Stimulated activated CD4-positive, alpha-beta T cell treated with anti-CD3 and anti-CD28 coated beads, TNF-alpha, amount 100 ng/mL, for 24 hours (primary cell): ENCODE measurements at places on chromosomes 16 and 17.

- DNase-seq, result no peak
Measured at GRCh38 chr17:35875072-35875799, 4.9 kb downstream of the CCL5 start.

- no peak for DNase-seq
Measured at GRCh38 chr16:50861451-50861850, 119.6 kb downstream of the CYLD start.

DNA sequence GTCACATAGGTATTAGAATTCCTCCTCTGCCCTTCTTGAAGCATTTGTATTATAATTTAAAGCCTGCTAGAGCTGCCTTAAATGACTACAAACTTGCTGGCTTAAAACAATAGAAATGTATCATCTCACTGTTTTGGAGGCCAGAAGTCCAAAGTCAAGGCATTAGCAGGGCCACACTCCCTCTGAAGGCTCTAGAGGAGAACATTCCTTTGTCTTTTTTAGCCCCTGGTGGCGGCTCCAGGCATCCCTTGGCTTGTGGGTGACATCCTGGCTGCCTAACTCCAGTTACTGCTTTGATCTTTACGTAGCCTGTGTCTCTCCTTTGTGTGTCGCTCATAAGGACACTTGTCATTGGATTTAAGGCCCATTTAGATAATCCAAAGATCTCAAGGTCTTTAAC lies 186.6 kb upstream of the SALL1 start:
- DNase-seq, result no peak

DNA sequence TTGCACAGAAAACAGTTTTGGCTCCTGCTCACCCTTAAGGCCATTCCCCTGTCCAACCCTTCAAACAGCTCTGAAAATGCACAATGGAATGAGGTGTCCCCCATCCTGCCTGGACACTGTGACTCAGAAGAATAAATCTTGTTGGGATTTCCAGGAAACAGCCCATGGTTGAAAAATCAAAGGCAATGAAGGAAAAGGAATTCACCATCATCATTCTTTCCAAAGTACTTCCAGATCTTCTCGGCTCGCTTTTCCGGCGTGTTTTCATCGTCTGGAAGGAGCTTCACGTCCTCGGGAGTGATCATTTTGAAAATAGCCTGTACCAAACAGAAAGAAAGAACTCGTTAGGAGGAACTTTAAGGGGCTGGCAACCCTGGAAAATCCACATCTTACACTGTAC lies 4.3 kb downstream of the RCVRN start:
- DNase-seq, result no peak

DNA sequence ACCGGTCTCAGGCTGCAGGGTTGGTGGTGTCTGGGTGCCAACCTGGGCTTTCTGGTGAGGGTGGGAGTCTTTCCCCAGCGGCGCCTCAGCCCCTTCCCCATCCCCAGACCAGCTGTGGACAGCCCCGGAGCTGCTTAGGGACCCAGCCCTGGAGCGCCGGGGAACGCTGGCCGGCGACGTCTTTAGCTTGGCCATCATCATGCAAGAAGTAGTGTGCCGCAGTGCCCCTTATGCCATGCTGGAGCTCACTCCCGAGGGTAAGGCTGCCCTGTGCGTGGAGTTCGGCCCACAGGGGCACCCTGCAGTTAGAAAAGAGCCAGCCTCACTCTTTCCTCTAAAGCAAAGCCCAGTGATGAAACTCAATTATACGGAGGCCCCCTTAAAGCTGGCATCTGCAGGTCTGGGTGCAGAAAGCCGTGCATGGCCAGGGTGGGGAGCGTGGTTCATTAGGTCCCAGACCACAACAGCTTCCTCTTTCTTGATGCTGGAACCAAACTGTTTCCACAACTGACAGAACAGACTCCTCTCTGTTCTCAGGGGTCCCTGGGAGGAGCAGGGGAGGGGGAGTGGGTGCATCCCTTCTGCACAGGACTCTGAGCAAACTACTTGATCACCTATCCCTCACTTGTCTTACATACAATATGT lies 10.7 kb downstream of the GUCY2D start:
- no peak for DNase-seq

GRCh38 chr16:89890886-89891657 lies 17.7 kb downstream of the TCF25 start:
- DNase-seq, result no peak

DNA sequence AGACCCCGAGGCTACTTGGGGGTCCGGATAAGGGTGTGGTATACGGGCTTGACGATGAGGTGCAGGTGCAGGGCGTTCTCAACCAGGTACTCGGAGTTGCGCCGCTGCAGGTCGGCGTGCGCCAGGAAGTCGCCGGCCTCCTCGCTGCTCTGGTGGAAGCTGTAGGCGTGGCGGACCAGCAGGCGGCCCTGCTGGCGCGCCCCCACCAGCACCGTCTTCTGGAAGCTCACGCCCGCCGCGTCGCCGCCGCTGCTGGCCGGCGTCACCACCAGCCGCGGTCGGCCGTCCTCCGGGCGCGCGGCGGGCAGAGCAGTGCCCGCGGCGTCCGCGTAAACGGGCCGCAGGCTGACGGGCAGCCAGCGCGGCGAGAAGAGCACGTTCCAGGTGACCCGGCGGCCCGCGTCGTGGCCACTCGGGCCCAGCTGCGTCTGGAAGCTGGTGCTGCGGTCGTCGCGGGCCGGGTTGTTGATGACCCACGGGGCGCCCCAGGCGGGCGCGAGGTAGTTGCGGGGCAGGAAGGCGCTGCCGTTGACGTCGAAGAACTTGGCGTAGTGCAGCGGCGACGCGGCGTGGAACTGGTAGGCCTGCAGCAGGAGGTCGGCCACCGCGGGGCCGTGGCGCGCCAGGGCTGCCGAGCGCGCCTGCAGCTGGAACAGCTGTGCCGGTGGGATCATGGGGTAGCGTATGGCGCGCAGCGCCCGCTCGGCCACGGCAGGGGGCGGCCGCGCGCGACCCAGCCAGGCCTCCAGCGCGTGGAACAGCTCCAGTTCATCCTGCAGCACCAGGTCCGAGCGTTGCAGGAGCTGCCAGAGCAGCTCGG lies 4.8 kb downstream of the BTBD17 start:
- no peak for DNase-seq

DNA sequence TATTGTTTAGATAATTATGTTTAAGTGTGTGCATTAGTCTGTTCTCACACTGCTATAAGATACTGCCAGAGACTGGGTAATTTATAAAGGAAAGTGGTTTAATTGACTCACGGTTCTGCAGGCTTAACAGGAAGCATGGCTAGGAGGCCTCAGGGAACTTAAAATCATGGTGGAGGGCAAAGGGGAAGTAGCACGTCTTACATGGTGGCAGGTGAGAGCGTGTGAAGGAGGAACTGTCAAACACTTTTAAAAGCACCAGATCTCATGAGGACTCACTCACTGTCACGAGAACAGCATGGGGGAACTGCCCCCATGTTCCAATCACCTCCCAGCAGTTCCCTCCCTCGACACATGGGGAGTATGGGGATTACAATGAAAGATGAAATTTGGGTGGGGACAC lies 203.5 kb upstream of the GOT2 start:
- DNase-seq, result no peak

- DNase-seq, result no peak
Measured at GRCh38 chr16:46920402-46921068, 36.4 kb downstream of the GPT2 start.

GRCh38 chr17:40966848-40967247 lies at the start of gene KRT39:
KRT39 (minus strand) TSS chr17:40966948; CDS start chr17:40966856, 92 bp downstream.
- DNase-seq, result no peak

GRCh38 chr17:17728550-17729251 lies 47.4 kb downstream of the RAI1 start:
- DNase-seq, result no peak

- DNase-seq, result no peak
Measured at GRCh38 chr17:19494961-19495806, 38.5 kb upstream of the SLC47A1 start.

- peak; percentile 67 for DNase-seq
Measured at GRCh38 chr16:66751303-66751991, at the start of gene DYNC1LI2. DYNC1LI2 (minus strand) TSS chr16:66751609; CDS start chr16:66751591, 18 bp downstream.

DNA sequence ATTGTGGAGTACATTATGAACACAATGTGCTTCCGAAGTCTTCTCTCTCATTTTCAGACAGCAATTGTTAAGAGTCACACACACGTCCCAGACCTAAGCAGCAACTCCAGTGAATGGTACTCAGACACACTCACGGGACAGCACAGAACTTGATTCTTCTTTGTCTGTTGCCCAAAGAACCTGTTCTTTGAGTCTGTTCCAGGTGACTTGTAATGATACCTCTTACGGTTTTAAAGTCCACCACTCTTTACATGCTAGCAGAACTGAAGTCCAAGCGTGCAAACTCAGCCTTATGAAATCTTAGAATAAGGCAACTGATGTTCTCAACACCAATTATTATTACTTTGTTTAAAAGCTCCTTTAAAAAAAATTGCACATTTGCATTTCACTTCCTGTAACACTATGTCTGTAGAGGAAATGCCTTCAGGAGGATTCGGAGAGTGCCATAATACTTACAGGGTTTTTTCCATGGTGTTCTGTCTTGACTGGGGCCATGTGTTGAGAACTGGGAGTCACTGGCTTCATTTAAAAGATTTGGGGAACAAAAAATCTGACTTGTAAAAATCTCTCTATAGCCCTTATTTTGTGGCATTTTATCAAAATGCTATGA lies 48.1 kb downstream of the MARF1 start:
- DNase-seq, result no peak

GRCh38 chr16:19235886-19236285 lies 49.6 kb upstream of the CLEC19A start:
- DNase-seq, result no peak

- DNase-seq, result peak; percentile 27
Measured at GRCh38 chr16:82653550-82654511, 27.1 kb downstream of the CDH13 start.

DNA sequence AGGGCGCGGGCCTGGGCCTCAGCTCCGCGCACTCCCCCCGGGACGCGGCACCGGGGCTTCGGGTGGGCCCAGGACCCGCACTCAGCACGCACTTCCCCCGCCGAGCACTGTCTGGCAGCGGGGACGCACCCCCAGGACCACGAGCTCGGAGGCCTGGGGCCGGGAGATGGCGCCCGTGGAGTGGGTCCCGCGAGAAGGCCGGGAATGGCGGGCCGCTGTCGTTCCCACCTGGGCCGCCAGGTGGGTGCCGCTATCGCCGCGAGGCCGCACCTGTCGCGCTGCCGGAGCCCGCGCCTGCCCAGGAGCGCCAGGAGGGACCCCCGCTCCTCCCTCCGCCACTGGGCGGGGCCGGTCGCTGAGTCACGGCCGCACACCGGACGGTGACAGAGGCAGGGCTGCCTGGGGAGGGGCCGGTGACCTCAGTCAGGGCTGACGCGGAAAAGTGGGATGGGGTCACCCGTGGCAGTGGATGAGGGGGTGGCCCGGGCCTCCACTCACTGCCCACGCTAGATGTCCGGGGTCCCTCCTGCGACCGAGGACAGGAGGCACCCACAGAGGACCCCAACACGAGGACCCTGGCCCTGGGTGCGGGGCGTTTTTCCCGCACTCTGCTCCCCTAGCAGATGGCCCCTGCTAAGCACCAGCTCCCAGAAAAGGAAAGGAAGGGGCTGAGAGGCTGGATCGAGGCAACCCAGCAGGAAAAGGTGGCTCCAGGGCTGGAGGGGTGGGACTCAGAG lies 6.9 kb upstream of the ACTG1 start:
- no peak for DNase-seq

- no peak for DNase-seq
Measured at GRCh38 chr17:75588596-75589011, 1.0 kb downstream of the MYO15B start.

DNA sequence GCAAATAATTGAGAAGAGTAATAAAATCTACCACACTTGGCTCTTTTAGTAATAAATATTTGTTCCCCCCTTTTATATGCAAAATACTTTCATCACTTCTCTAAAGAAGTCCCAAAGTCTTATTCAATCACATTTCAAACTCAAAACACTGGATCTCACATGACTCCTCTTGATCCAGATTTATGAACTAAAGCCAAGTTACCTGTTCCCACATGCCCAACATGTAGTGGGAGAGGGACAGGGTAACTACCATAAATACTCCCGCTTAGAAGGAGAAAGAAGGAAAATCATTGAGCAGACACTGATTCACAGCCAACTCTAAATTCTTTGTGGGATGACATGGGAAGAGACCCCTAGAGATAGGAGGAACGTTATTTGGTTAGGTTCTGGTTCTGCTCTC lies 64.9 kb upstream of the PMFBP1 start:
- no peak for DNase-seq

- no peak for DNase-seq
Measured at GRCh38 chr16:84484579-84485254, 19.7 kb downstream of the MEAK7 start.

GRCh38 chr16:70156207-70156978 lies 17.2 kb upstream of the CLEC18C start:
- no peak for DNase-seq

DNA sequence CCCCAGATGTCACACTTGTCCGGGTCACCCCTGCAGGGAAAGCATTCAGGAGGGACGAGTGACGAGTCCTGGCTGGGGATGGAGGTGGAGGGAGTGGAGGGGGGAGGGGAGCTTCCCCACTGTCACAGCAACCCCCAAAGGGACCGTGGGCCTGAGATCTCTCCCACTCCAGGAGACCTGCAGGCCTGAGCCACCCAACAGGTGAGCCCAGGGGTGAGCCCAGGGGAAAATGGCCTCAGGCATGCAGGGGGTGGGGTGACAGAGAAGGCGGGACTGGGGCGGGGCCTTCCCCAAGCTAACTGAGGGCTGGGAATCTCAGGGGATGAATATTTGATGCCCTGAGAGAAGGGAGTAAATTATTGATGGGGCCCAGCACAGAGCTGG lies 2.4 kb downstream of the USH1G start:
- DNase-seq, result no peak

GRCh38 chr17:50359998-50360461 lies 13.0 kb downstream of the MRPL27 start:
- DNase-seq, result no peak

GRCh38 chr17:51850201-51850600 lies 308.3 kb downstream of the CA10 start:
- DNase-seq, result no peak

GRCh38 chr16:87622756-87623319 lies 20.5 kb downstream of the JPH3 start:
- no peak for DNase-seq

DNA sequence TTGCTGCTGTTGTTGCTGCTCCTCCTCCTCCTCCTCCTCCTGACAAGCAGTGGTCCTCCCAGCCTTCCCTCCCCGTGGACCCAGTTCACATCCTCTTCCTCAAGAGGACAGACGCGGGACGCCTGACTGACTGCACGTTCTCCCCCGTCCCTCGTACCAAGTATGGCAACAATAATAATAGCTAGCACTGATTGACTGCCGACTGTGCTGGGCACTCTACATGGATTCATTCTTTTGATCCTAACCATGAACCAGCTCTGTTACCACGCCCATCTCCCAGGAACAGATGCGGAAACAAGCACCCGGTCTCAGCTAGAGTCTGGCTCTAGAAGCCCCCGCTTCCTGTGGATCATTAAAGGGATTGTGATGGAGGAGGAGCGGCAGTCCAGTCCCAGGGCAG lies 78.0 kb downstream of the GNAO1 start:
- DNase-seq, result no peak

- no peak for DNase-seq
Measured at GRCh38 chr16:5560084-5560483, 462.5 kb upstream of the EEF2KMT start.

DNA sequence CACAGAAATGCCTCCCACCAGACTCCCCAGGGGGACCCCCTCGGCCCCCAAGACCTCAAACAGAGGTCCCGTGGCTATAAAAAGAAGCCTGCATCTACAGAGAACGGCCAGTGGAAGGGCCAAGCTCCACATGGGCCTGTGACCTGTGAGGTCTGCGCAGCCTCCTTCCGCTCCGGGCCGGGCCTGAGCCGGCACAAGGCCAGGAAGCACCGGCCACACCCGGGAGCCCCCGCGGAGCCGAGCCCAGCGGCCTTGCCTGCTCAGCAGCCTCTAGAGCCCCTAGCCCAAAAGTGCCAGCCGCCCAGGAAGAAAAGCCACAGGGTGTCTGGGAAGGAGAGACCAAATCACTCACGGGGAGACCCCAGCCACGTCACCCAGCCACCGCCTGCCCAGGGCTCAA lies 18.3 kb upstream of the ZFPM1 start:
- no peak for DNase-seq
